ENCODE measurements at places on chromosomes 11 and 22.

DNA sequence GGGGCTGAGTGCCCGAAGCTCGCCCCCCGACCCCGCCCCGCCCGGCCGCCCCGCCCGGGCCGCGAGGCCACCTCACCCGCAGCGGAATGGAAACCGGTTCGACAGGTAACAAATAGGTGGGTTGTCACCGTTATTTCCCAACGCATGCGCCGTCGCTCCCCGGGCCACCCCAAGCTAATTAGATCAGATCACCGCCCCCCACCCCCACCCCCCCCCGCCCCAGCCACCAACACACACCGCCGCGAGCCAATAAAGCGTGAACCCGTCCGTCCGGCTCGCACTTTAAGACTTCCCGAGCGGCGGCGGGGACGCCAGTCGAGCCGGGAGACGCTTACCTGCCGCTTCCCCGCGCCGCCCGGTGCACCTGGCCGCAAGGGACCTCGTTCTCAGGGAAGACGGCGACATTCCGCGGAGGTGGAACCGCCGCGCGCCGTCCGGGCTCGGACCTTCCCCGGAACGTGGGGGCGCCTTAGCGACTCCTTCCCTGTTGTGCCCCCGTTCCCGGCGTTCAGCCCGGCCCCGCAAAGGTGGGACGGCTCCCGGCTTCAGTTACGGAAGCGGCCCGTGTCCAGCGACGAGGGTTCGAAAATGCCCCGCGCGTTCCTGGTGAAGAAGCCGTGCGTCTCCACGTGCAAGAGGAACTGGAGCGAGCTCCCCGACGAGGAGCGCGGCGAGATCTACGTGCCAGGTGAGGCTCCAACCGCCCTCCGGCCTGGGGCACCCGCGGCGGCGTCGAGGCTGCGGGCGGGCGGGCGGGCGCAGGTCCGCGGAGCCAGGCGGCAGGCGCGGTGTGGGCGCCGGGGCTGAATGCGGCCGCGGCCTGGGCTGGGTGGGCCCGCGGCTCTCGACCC, at the start of gene OVOL1:
Gene OVOL1 (plus strand): TSS at position 278 of the 851 bp plus-strand sequence. CDS start 311 bp downstream, at position 589.
- no peak for DNase-seq

- DNase-seq = no peak
These were observed 7.4 kb downstream of the FADD start for GRCh38 chr11:70210530-70210929.

DNA sequence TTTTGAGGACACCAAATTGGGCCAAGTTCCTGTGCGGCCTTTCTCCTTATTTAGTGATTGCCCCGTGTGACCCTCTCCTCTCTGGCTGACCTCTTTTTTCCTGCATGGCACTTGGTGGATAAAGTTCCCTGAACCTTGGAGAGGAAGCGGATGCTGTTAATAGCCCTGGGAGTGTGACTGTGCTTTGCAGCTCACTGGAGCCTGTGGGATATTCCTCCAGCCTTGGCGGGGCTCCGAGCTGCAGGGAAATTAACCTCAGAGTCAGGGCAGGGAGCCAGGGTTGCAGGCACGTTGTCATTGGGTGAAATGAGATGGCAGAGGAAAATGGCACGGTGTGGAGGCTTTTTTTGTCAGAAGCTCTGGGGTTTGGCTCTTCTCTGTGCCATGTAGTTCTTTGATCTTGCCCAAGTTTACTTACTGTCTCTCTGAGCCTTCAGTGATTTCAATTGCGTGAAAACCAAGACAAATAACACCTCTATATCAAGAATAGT, 965 bp downstream of the OR9Q1 start:
- DNase-seq = no peak

DNA sequence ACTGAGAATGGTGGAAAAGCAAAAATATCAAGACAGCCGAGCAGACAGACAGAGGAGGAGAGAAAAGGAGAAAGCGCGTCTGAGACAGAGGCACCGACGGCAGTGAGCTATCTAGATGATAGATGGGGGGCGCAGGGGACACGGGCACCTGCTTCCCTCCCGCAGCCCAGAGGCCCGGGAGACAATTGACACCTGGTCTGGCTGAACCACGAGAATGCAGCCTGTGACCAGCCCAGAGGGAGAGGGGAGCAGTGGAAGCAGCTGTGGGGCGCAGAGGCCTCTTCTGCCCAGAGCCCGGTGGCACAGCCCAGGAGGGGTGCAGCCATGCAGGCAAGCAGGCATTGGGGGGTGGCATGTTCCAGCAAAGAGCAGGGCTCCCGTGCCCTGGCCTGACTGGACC, 48.2 kb downstream of the ELFN2 start:
- no peak for DNase-seq

DNA sequence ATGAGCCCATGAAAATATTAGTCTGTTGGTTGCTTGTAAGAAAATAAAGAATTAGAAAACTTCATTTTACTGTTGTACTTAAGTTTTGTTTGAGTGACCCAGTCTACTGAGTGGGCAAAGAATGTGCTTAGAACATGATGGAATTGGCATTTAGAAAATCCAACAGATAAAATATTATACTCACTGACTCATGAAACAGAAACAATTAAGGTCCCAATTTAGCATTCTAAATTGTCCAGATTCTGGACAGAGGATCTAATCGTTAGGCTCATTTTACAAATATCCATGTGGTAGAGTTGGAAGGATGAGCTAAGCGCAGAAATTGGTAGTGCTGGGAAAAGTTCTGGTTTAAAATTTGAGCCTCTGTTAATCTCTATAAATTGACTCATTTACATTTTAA, 45.4 kb downstream of the METTL15 start:
- no peak for DNase-seq

GRCh38 chr22:45667486-45667885, 4.1 kb upstream of the ATXN10 start:
- no peak for DNase-seq

DNA sequence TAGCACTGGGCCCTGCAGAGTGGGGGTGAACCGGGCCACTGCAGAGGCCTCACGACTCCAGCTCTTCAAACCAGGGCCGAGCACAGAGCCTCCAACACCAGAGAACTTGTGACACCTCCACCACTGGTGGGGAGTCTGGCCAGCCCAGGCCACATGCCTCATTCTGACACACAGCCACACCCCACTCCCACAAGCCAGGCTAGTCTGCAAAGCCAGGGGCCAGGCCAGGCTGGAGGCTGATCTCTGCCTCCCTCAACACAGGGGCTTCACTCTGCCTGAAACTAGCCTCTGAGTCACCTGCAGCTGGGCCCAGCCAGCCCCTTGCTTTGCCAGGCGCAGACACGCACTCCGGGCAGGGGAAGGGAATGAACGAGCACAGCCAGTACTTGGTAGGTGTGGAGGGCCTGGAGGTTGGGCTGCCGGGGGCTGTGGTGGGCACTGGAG, 102.9 kb downstream of the MED15 start:
- DNase-seq = no peak

DNA sequence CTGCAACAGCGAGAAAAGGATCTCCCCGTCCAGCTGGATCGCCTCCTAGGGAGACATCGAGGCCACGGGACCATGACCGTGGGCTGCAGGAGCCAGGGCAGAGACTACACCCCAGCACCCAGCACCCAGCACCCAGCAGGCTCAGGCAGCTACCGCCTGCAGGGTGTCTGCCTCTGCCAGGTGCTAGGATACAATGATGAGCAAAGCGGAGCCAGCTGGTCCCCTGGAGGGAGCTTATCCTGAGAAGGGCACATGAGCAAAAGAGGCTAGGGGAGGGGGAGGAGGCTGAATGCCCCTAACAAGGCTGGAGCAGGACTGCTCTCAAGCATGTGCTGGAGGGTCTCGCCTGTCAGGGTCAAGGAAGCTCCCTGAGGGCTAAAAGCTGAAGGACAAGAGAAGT, 4.8 kb upstream of the CASTOR1 start:
- DNase-seq = no peak

GRCh38 chr11:8192016-8192895, 23.4 kb upstream of the RIC3 start:
- DNase-seq = no peak
